ENCODE measurements at places on chromosomes 3 and 15. TPM values are rescaled to one million over a fixed set of nuclear protein-coding genes. Genes with fewer than 3 reads are reported as not detected.

Gene CAMP
- not detected for total RNA-seq

GRCh38 chr3:14118400-14119381 lies 6.0 kb downstream of the CHCHD4 start:
- DNase-seq, result no peak

DNA sequence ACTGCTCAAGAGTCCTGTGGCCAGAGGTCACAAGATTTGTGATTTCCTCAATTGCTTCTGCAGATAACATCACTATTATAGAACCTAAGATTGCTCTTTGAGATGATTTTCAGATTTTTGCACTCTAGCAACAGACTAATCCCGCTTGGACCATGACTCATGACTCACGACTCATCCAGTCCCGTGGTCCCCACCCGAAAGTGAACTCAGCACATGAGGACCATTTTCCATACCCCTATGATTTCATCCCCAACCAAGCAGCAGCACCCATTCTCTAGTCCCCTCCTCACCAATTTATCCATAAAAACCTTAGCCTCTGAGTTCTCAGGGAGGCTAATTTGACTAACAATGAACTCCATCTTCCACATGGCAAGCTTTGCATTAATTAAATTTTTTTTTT lies 106.3 kb upstream of the ALCAM start:
- DNase-seq, result no peak

DNA sequence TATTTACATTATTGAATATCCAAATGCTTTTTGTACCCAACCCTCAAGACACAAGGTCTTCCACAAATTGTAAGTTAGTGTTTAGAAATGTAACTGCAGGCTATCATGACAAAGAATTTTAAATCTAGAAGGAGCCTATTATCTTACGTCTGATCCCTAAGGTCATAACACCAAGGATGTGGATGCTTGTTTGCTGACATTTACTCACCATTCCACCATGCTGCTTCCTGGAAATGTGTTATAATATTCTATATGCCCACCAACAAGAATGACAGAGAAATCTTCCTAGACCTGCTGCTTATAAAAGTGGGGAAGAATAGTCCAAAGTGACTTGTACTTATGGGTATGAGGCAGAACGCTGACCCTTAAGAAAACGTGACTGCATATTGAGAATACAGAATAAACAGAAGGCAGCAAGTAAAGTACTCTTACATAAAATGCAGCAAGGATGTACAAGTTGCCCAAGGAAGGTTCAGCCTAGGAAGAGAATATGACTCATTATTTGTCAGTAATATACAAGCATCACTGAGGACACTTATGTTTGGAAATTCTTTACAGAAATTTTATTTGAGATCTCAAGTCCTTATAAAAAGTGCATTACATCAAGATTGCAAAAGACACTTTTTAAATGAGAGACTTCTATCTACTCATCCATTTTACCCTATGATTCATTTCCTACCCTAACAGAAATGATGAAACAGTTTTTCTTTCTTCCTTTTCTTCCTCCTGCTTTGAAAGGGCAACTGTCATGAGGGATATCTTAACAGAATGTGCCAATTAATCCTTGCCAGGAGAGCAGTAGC lies 59.6 kb downstream of the ESYT3 start:
- DNase-seq, result peak; percentile 35
